ENCODE measurements at places on chromosomes 2 and 18. TPM values are rescaled to one million over a fixed set of nuclear protein-coding genes. Genes with fewer than 3 reads are reported as not detected.

LCLAT1 gene
- 15.4 TPM for total RNA-seq

ME2 gene
- 64.8 TPM for total RNA-seq

DARS1 gene
- 79.0 TPM for total RNA-seq

DNA sequence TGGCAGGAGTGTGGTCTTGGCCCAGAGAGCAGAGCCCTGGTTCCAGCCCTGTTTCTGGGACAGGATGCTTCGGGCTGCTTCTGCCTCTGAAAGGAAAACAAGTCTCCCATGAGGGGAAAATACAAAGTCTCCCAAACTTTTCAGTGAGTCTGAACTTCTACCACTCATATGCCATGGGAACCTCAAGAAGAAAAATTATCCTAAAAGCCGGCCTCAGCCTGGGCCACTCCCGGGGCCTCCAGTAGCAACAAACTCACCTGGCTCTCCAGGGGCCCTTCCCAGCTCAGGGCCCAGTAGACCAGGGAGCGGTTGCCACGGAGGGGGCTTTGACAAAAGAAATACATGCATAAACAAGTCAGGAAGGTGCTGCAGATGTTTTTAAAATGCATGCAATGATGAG is 289.2 kb upstream of the HDAC4 start:
- DNase-seq: no peak

DNA sequence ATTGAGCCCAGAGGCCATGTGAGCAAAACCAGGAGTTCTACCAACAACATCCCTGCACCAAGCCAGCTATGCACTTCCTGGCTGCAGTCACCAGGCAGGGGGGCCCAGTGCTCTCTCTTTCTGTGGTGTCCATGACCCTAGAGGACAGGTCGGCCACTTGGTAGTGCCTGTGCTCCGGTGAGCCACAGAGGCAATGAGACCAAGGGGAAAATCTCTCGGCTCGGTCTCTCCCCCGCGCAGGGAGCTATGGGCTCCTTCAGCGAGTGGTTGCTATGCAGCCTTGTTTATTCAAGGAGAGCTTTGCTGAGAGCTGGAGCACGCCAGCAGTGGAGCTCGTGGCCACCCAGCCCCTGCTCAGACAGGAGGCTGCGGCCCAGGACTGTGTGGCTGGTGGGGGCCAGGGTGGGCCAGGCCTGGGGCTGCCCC is at the start of gene TOGARAM2:
Gene TOGARAM2, plus strand, starts transcription at position 283 of the 426 bp plus-strand sequence. CDS start 13,537 bp downstream, outside the sequence.
- no peak for DNase-seq

- no peak for DNase-seq
Observed at GRCh38 chr2:38648107-38648761, 17.7 kb upstream of the GALM start.

GRCh38 chr2:189203177-189203799 is 23.7 kb upstream of the COL5A2 start:
- no peak for DNase-seq

GRCh38 chr2:212237350-212238095 is 301.1 kb downstream of the ERBB4 start:
- DNase-seq: no peak

DNA sequence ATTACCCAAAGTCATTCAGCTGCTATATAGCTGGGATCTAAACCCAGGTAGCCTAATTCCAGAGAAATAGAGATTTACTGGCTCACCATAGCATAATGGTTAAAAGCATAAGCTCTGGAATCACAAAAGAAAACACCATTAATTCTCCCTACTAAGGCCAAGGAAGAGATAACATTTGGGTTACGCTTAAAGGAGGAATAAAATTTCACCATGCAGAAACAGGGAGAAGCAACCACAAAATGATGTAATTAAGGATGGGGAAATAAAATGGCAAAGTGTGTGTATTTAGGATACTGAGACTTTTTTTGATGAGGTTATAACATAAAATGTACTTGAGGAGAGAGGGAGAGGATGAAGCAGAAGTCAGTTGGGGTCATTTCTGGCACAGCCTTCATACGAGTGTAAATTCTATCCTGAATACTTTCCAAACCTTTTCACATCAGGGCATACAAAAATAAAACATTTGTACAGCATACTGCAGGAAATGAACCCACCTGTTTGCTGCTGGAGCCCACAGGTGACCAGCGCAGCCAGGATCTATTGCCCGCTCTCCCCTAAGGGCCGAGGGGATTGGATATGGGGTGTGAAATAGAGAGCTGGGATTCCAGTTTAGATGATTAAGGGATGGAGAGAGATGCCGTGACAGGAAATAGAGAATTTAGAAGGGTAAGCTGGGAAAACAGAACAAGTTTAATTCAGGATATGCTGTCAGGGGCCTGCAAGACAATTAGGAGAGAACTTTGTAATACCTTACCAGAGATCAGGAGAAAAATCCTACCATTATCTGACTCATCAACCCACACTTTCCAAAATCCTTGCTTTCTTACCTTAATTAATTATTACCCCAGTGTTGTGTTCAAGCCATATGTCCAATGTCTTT is 43.8 kb upstream of the SERTAD2 start:
- no peak for DNase-seq

DUSP2 gene
- total RNA-seq: 0.98 TPM

GREB1 gene
- total RNA-seq: 0.33 TPM

DNA sequence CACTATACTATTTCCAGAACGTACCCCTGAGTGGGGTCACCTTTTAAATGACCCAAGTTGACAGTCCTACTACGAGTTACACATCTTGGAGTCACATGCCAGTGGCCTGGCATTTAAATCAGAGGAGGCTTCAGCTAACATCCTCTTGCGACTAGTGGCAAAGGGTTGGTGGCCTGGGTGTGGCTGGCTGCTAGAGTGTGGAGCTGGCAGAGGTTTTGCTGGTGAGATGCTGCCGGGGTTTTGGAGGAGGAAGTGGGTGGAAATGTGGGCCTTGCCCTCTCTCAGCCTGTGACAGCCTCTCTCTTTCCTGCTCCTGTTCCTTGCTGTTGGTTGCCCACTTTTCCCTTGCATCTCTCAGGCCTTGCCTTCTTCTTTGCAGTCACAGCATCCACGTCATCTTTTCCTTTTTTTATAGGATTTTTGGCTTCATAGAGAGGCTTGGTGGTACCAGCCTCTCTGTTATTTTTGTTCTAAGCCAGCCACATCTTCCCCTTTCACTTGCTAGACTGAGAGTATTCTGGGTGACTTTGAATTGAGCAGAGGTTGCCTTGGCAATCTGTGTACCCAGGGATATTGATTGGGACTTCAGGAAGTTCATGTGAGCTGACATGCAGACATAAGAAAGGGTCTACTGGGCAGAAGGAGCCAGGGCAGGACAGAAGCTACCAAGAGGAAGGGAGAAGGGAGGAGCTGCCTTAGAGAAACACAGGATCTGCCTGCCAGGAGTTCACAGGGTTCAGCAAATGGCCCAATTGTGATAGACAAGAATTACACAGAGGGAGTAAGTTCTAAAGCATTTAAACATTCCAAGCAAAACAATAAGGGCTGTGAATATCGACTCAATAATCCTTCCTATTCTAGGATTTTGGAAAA is 55.4 kb downstream of the CDC42EP3 start:
- DNase-seq: peak; percentile 15

GRCh38 chr2:98487101-98487805 is 42.6 kb downstream of the INPP4A start:
- no peak for DNase-seq

DNA sequence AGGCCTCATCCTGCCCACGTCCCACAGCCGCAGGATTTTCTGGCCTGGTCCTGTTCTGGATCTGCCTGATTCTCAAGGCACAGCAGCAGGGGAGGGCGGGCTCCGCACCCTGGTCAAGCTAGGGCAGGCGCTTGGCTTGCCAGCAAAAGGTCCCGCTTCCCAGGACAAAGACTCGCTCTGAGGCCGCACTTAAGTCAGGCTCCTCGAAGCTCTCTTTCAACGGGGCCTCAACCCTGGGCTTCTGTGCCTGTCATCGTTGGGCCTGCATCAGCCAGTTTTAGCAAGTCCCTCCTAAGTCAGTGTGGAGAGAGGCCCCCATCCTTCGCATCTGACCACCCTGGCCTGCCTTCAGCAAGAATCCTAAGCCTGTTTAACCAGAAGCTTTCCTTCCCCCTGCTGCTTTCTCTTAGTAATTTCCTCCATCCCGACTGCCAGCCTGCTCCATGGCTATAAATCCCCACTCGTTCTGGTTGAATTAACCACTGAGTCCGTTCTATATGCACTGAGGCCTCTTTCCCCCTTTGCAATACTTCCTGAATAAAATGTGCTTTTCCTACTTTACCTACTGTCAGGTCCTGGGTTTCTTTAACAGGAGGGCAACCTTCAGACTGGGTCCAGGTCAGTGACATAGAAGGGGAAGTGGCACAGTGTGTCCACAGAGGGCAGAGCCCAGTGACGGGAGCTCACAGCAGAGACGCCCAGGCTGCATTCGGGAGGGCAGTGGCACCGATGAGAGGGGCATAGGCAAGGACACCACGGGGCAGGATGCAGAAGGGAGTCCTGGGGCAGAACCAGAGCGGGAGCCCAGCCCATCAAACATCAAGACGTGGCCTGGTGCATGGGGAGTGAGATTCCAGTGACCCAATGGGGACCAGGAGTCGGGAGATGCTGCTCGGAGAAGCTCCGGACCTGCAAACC is 62.7 kb downstream of the SP110 start:
- DNase-seq: no peak

ATAD2B gene
- total RNA-seq: 23.3 TPM

DNA sequence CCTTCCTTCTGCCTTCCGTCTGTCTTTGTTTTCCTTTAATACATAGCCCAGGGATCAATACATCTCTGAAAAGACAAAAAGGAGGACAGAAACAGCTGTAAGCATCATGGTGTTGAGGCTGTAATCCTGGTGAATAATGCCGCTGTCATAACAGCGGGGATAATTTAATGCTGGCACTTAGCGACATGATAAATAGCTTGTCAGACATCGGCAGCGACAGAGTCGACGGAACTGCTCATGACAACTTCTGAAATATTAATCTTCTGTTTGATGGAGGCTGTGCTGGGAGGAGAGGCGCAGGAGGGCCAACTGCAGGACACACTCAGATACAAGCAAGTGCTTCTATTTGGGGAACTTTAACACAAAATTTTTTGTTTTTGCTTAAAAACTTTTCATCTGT is 602.2 kb downstream of the GALR1 start:
- no peak for DNase-seq

DSG4 gene
- not detected for total RNA-seq

TMEM37 gene
- total RNA-seq: 0.51 TPM

RBBP8 gene
- total RNA-seq: 19.9 TPM

DNA sequence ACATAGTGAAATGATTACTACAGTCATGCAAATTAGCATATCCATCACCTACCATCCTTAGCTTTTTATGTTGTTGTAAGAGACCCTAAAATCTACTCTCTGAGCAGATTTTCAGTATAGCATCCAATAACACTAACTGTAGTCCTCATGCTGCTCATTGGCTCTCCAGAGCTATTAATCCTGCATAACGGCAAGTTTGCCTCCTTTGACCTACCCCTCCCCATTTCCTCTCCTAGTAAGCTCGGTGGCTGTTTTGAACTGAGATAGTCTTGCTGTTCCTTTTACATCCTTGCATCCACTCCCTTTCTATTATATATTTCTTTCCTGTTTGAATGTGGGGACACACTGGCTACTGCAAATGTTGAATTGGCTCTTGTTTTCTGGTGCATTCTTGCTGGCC is 481.5 kb downstream of the TSN start:
- no peak for DNase-seq

SERPINB7 gene
- not detected for total RNA-seq

GRCh38 chr2:220550995-220551700 is 923.7 kb downstream of the SLC4A3 start:
- DNase-seq: no peak

DNA sequence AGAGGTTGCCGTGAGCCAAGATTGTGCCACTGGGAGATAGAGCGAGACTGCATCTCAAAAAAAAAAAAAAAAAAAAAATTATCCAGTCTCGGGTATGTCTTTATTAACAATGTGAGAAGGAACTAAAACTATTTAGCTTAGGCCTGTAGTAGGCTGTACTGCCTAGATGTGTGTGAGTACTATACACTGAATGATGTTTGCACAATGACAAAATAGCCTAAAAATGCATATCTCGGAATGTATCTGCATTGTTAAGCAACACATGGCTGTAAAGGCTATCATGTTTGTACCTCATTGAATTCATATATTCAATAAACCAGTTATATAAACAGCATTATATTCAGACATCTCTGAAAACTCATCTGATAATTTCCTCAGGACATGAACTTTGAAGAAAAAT is 191.2 kb upstream of the SESTD1 start:
- no peak for DNase-seq

NDC80 gene
- 9.0 TPM for total RNA-seq

GRCh38 chr18:32208023-32208422 is 18.2 kb downstream of the MEP1B start:
- DNase-seq: no peak

CROCC2 gene
- total RNA-seq: not detected

DNA sequence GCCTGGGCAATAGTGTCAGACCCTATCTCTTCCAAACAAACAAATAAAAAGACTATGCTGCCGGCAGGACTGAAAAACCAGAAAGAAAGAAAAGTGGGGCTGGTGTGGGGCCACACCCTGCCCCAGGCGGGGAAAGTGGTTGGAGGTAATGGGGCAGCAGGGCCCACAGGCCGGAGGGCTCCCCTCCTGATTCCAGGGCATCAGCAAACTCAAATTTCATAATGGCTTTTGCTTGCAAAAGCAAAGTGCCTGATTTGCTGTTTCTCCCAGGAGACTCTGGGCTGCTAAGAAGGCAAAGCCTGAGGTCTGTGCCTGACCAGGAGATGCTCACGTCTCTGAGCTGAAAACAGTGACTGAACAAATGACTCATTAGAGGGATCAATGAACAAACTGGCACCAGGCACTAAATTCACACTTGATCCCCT is 121.9 kb downstream of the HDAC4 start:
- DNase-seq: no peak

- no peak for DNase-seq
Observed at GRCh38 chr2:48590017-48590416, 27.6 kb upstream of the GTF2A1L start.

- no peak for DNase-seq
Observed at GRCh38 chr2:150575861-150576260, 88.4 kb upstream of the RND3 start.

DNA sequence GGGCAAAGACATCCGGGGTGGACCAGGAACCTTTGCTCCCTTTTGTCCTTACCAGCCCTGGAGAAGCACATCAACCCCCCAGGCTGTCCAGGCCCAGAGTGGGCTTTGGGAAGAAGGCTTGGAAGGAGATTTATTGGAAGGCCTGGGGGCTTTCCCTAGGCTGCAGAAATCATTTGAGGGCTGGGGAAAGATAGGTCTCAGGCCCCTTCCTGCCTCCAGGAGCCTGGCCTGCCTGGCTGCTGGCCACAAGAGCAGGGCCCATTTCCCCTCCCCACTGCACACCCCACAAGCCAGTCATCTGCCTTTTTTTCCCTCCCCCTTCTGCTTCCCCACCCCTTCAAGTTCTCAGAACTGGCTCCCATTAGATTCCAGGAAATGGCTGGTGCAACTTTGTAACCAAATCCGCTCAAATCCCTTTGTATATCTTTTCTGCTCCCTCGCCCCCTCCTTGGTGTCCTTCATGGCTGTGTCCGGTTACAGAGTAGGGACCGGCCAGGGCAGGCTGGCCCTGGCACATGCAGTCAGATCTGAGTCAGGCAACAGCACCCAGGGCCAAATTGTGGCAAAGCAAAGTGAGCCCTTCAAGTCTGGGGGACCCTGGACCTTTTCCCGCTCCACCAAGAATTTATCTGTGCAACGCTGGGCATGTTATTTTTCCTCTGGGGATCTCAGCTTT is 20.8 kb upstream of the TNP1 start:
- DNase-seq: no peak

- DNase-seq: no peak
Observed at GRCh38 chr18:61528961-61529360, 195.7 kb downstream of the CDH20 start.

DQX1 gene
- not detected for total RNA-seq

PKDCC gene
- 2.6 TPM for total RNA-seq
